ENCODE measurements at places on chromosomes 5 and 9.

GRCh38 chr5:7395947-7396712, at the start of gene ADCY2:
ADCY2 (plus strand) TSS chr5:7396138; CDS start chr5:7396297, 159 bp downstream.
- DNase-seq, result no peak

GRCh38 chr5:32721626-32722025, 10.5 kb downstream of the NPR3 start:
- no peak for DNase-seq

DNA sequence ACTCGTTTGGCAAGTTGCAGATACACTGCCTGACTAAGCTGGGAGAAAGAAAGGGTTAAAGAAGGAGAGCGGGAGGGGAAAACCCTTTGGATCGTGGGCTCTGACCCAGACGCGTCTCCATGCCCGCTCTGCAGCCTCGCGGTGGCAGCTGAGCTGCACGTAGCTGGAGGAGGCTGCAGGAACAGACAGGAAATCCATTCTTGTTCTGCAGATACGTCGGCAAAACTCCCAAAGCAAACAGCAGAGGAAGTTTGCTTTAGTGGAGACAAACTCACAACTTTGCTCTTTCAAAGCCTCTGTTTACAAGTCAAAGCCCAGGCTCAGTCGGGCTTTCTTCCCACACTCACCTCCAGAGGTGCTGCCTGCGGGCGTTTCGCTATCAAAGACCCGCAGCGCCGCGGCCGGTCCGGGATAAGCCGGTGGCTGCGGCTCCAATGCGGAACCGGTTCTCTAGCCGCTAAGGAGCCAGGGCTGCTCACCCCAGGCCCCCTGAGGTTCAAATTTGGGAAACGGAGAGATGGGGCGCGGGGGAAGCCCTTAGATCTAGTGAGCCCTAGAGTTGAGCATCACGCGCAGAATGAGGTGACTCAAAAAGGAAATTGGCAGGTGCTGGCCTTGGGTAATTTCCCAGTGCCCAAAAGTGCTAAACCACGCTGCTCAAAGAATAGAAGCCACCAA, 60.7 kb downstream of the MAT2B start:
- DNase-seq, result no peak

DNA sequence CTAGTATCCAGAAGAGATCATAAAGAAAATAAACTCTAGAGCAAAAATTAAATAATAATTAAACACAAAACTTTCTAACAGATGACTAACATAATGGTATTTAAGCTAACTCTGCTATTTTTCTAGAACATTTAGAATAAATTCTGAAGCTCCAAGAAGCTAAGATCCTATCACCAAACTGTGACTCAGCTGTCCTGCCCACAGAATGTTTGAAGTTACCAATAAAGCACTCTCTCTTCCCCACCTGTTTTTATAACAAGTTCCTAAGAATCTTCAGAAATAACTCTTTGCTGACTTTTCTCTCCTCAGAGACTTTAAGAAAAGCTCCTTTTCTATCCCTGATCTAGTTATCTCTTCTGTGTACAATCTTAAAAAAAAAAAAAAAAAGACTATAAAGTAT, 6.0 kb upstream of the EFNA5 start:
- no peak for DNase-seq

DNA sequence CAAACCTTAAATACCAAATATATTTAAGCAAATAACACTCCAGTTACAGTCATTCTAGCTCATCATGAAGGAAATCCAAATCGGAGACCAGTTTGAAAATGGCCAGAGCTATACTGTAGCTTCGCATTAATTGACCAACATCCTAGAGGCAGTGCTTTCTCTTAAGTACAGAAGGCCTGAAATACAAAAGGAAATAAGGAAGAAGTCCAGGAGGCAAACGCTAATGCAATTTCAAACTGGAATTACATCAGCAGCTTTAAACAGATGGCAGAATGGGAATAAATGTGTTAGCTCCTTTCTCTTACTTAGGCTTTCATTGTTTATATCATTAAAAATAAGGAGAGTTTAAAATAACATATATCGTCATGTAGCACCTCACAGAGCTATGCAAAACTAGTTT, 197.0 kb downstream of the SEC61B start:
- peak; percentile 23 for DNase-seq

- DNase-seq, result no peak
Measured at GRCh38 chr9:137000177-137000930, 4.0 kb upstream of the CLIC3 start.

- DNase-seq, result no peak
Measured at GRCh38 chr9:79598562-79599345, 27.0 kb downstream of the TLE4 start.

DNA sequence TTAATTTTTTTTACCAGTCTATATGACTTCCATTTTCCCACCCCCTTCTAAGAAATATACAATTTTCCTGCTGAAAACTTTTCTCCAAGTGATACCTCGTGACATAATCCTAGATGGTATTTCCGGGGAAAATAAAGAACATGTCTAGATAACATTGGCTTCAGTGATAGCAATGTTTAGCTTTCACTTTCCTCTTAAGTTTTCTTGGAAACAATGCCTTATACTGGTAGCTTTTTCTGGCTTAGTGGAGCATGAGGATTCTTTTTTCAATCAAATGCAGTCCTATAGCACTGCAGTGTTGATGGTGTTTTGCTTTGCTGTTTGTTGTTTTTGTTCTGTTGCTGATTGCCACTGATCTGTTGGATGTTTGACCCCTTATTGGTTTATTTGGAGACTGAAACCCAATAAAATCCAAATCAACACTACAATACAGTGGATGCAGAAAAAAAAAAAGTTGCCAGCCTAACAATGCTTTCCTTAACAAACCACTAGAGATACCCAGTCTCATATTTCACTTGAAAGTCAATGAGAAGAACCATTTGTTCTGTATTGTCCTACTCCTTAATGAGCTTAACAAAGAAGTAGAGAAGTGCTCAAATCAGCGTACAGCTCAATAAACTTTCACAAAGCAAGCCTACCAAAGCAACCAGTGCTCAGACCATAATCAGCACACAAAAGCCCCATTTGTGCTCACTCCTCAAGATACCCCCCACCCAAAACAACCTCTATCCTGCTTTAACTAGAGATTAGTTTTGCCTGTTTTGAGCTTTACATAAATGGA, 74.2 kb upstream of the GRAMD2B start:
- no peak for DNase-seq

DNA sequence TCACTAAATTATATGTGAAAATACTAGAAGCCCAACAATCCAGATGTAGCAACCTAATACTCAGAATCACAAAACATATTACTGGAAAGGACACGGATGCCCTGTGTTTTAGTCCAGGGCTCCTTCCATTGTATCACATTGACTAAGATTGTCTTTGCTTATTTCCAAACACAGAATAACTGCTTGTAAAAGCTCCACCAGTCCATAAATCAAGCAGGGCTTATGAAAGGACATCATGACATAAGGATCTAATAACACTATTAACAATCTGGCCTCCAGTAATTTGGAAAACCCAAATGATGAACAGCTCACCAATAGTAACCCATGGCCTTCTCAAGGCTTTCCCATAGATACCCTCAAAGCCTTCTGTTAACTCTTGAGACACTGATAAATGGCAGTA, 39.8 kb downstream of the WDR41 start:
- DNase-seq, result no peak

GRCh38 chr5:45335978-45336377, 360.2 kb downstream of the HCN1 start:
- DNase-seq, result no peak

DNA sequence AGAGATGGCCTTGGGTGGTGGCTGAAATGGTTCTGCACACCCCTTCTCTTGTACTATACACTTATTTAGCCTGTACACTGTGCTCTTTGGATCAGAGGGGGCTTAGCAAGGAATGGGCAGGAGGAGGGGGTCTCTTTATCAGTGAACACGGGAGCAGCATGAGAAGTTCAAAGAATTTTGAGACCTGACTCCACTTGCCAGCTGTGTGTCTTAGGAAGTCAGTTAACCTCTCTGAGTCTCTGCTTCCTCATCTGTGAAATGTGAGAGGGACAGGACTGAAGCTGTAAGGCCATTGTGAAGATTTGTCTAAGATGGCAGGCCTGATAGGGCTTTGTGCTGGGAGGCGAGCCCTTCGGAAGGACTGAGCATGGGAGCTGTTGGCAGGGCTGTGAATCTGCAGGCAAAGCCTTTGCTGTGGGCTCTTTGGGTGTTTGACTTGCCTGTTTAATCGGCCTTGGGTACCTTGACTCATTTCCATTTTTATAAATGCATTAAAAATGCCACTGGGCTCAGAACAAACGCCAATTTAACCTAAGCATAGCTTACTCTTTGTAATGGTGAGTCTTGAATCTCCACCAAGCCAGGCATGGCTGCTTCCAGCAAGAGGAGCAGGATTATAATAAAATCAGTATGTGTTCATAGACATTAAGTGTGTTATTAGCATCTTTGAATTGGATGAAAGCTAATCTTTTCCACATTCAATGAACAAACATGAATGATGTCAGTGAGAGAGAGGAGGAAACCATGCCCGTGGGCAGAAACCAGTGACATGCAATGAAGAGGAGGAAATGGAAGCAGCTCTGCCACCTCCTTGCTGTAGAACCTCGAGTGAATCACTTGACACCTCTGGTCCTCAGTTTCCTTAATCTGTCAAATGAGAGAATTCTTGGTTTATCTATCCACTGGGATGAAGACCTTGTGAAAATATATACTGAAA, 89.4 kb downstream of the MACROH2A1 start:
- no peak for DNase-seq

DNA sequence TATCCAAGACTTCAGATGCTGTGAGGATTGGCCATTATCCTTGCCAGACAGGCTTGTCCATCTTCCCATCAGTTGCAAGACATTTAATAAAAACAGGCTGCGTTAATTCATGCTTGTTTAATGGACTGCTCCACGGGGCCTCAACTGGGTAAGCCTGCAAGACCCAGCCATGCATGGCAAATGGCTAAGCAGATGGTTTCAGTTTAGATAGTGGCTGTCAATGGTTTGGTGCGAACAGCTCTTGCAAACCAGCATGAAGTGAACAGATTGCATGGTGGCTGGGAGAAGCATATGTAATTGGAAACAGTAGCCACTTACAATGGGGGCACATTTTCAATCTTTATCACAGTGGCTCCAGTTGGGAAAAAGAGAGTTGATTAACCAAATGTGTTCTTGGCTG, 628.2 kb upstream of the KLF4 start:
- no peak for DNase-seq

- peak; percentile 92 for DNase-seq
Measured at GRCh38 chr9:21576331-21577189, 94.4 kb upstream of the IFNE start.

DNA sequence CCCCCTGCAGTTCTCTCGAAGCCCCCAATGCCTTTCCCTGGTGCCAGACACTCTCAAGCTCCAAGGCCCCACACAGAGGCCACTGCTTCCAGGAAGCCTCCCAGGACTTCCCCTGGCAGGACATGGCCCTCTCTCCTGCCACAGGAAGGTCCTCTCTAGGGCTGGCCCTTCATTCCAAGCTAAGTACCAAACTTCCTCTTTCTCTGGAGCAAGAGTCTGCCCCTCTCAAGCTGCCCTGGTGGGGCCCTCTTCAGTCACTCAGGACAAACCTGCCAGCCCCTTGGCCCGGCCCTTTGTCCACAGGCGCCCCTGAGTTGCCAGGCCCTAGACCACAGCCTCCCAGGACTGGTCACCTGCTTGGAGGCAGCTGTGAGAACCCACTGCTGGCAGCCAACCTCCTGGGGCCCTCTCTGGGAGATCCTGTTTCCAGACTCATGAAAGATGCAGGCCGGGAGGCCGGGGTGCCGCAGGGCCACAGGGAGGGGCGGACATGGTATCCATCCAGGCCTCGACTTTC, 6.6 kb downstream of the NINJ1 start:
- DNase-seq, result no peak

DNA sequence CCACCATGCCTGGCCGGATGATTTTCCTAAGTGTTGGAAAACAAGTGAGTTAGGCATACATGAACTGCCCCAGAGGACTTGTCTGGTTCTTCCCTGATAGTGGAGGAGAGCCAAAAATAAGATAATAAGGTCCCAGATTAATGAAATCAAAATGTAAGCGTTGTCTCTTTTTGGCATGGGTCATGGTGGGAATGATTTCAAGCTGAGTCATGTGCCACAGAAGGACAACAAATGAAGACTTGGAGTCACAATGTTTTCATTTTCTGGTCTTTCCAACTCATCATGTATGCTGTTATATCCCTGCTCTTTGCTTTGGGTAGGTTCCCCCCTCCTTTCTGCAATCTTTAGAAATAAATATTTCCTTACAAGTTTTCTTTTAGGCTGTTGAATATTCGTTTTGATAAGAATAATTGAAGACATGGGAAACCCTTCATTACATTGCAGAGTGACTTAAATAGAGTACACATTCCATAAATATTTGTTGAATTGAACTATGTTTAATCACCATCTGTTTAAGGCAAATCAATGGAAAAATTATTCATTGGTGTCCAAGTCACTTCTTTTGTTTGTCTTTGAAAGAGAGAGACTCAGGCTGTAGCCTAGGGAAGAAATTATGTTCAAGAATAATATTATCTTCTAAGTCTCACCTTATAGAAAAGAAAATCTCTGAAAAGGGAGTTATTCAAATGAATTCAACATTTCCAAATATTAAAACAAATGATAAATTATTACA, 196.3 kb downstream of the CSNK1G3 start:
- DNase-seq, result no peak

GRCh38 chr5:120852222-120852860, 388.2 kb downstream of the PRR16 start:
- no peak for DNase-seq

DNA sequence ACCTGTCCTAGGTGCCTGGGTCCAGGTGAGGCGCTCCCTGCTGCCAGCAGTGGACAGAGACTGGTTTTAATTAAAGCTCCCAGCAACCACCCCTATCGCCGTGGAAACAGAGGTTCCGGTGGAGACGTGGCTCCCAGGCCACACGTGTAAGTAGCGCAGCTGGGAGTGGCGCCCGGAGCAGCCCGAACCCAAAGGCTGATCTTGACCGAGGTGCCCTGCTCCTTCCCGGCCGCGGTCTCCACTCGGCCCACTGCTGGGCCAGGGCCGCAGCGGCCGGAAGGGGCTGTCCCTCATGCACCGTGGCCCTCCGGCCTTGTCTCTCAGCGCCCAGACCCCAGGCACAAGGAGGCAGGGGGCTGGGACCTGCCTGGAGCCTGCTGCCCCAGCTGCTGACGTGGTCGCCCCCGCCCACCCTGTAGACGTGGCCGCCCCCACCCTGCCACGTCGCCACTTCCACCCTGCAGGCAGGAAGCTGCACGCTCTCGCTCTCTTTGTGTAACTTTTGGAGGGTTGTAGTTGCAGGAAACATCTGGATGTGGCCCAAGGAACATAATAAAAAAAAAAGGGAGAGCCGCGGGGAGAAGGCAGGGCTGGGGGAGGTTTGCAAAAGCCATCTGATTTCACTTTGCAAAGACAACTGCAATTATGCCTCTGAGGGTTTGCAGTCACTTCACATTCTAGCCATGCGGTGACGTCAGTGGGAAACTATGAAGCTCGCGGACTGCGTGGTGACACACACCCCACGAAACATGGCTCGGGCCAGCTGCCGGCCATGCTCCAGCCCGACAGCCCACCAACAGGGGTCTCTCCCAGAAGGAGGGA, 129.9 kb downstream of the RXRA start:
- DNase-seq, result peak; percentile 85

DNA sequence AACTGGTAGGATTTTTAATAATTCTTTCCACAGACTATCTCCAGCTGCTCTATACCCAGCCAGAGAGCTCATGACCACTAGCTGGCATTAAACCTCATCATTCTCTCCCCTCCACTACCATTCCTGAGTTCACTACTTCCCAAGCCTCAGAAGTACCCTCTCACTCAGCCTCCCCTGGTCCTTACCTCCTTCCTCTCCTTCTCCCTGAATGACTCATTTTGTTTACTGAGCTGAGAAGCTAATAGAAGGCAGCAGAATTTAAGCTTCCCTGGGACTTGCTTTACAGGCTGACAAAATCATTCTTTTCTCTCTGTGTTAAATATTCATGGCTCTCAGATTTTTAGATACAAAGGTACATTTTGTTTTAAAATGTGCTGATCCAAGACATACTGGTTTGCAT, 305.4 kb downstream of the TLR4 start:
- no peak for DNase-seq

Measured in RKO (cell line).